MG63 (cell line): ENCODE measurements at places on chromosomes 5 and 9.

- no peak for DNase-seq
Observed at GRCh38 chr9:93155716-93156474, 21.8 kb upstream of the NINJ1 start.

- no peak for DNase-seq
Observed at GRCh38 chr5:38297830-38298608, 39.7 kb downstream of the EGFLAM start.

- no peak for DNase-seq
Observed at GRCh38 chr5:3351581-3352442, 243.8 kb upstream of the IRX1 start.

DNA sequence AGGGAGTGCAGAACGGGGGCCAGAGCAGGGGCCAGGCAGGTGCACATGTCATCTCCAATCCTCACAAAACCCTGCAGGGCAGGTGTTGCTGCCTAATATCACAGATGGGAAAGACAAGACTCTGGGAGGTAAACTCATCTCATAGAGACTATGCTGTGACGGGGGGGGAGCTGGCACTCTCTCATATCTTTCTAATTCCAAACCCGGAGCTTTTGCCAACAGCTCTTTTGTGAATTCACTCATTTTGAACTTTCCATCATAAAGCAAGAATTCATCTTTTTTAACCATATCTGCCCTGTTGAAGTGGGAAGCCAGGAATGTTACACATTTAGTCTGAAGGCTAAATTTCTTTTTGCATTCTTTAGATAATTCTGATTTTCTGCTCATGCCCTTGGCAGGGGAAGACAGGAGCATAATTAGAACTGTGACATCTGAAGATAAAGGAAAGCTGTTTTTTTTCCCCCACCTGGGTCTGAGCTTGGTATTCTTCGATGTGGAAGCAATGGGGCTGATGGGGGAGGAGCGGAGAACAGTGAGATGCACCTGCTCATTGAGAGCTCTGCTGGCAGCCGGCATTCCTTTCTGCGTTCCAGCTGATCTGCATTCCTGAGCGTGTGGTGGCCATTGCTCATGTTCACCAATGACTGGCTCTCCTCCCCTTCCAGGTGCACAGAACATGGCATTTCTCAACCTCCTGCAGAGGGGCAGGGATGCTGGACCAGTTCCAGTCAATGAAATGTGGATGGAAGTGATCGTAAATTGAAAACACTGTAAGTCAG is 159.2 kb downstream of the NSG2 start:
- no peak for DNase-seq

- no peak for DNase-seq
Observed at GRCh38 chr5:100762995-100763394, 140.1 kb downstream of the ST8SIA4 start.

DNA sequence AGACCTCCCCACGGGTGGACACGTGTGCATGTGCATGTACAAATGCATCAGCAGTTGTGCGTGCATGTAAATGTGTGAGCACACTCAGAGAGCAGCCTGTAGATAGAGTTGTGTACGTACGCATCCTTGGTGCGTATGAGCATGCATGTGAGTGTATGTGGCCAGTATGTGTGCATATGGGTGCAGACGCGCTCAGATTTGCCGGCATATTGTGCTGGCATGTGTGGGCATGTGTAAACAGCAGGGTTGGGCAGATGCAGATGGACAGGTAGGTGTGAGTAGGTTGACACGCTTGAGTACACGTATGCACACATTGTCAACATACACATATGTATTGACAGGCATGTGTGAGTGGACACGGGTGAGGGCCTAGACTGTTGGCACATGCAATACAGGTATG is 56.5 kb downstream of the LMX1B start:
- no peak for DNase-seq

DNA sequence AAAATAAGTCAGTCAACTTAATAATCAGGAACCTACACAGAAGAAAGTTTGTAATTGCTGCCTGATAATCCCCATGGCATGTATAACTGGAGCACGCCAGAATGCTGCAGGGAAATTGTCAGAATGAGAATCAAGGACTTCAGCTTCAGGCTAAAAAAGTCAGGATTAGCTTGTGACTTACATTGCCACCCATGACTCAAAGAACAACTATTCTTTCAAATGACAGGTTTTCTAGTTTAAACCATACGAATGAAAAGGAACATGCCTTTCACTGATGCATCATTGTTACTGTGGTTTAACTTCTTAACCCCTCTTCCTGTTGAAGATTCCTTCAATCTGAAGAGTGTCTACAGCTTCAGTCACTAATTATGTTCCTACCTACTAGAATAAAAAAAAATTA is 112.4 kb downstream of the ISL1 start:
- no peak for DNase-seq

DNA sequence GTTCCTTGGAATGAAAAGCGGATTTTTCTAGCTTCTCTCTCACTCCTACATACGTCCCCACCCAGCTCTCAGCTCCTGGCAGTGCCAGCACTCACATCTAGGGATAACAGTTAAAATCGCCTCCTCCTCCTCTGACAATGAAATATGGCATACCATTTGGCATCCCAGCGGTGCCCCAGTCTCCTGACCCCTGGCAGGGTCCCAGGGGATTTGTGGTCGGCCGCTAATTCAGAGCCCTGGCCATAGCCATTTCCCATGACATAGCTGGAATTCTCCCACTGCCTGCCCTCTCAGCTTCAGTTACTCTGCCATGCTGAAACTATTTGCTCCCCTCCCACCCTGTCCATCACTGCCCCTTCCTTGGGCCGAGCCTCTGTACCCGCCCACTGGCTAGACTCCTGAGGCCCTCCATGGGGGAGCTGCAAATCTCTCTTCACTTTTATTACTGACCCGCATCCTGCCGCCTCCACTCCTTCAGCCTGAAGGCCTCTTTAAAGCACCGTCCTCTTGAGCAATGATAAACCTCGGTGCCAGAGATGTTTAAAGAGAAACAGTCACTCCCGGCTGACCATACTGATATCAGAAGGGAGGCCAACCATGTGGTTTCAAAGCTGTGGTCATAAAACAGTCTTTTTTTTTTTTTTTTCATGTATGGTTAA is 139.8 kb downstream of the SLIT3 start:
- peak; percentile 100 for DNase-seq

DNA sequence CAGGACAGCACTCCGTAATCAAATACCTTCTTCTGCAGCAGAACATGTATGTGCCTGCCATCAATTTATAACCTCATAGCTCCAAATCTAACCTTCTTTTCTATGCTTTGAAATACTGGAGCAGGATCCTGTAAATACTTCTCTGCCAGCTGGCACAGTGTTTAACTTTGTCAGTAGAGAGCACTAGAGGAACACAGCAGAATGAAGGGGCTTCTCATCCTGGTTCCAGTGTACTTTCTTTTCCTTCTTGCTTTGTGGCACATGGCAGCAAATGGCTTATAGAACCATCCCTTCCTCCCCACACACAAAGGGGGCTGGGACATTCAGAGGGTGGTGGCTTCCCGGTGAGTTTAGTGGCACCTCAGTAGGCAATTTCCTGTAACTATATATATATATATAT is 3.8 kb upstream of the FBXW11 start:
- DNase-seq: no peak

DNA sequence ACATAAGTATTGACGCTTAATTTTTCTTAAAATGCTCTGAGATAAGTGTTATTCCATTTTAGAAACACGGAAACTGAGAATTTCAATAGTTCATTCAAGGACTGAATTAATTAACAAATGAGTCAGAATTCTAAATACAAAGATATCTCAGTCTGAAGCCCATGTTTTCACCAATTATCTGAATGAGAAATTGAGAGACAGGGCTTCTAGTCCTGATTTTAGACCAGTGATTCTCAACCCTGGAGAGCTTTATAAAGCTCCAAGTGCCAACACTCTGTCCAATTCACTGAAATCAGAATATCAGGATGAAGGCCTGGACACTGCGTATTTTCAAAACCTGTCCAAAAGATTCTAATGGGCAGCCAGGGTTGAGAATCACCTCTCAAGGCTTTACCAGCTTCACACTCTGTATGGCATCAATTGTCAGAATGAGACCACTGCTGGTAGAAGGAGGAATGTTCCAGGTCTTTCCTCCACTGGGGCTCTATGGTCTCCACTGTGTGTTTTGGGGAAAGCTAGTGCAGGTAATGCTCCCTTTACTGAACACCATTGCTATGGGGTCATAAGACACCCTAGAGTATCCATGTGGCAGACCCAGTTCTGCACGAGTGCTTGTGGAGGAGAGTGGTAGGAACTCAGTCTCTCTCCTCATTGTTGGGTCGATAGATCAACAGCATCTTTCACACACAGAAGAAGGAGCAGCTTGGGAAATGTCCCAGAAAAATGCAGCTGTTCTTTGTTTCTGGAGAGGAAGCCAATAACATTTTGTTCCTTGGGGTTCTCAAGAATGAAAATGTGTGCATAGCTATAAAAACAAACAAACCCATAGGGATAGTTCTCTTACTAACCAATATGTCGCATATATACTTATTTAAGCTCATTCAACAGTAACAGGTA is 99.7 kb upstream of the OSMR start:
- DNase-seq: no peak

DNA sequence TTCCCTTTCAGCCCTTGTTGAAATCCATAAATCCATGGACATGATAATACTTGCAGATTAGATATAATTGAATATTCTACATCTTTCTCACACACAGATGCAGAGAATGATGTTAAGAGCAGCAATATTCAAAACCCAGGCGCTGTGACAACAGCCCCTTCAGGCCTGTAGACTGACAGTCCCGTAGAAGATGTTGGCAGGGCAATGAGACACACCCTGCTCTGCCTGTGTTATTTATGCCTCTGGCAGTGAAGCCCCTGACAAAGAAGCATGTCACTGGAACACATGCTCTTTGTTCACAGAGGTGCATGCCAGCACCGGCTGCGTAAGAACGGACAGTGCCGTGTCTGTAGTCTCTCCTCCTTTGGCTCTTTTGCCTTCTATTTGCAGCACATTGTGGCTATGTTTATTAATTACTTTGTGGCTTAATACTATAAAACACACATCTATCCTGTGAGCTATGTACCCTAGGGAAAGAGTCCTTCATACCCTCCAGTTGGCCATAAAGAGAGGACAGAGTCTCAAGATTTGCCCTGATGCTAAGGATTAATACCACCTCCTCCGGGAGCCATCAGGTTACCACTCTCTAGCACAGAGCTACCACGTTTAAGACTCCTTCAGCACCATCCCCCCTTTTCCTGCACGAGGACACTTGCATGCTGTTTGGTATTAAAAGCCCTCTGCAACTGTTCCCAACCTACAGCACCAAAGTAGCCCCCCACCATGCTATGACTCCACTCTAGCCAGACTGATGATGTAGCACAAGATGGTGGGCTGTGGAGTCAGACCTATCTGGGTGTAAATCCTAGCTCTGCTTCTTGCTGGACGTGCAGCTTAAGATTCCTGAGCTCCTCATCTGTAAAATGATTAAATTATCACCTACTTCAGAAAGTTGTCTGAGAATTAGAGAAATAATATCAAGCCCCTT is 2.0 kb upstream of the ANP32B start:
- DNase-seq: peak; percentile 62

GRCh38 chr5:122427621-122428020 is 115.6 kb downstream of the SNCAIP start:
- no peak for DNase-seq

GRCh38 chr5:134070725-134071613 is 43.5 kb upstream of the TCF7 start:
- DNase-seq: peak; percentile 27

DNA sequence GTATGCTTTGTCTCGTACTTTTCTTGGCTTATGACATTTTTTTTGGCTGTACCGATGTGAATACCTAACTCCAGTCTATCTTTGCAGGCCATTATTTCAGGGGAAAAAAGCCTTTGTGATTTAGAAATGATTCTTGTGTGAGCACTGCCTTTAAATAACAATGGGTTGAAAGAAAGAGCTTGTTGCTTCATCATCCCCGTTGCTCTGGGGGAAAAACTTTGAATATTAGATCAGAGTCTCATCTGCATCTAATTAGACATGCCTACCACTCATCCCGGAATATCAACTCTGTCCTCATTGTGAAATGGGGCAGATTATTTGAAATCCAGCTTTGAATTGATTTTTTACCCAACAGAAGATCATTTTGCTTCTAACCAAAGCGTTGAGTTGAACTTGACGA is 13.5 kb downstream of the CXCL14 start:
- DNase-seq: no peak

DNA sequence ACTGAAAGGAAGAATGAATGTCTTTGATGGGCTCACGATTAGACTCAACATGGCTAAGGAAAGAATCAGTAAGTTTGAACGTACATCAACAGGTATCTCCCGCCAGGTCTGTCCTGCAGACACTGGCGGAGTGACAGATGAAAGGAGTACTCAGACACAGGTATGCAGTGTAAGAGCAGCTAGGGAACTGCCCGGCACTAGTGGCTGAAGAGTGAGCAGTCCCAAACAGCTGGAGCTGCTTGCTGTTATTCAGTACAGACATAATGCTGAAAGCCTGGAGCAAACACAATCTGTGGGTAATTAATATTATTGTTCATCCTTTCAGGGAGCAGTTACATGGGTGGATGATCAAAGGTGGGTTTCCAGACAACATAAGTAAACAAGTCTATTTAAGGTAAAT is 835.5 kb downstream of the TLE4 start:
- DNase-seq: no peak

DNA sequence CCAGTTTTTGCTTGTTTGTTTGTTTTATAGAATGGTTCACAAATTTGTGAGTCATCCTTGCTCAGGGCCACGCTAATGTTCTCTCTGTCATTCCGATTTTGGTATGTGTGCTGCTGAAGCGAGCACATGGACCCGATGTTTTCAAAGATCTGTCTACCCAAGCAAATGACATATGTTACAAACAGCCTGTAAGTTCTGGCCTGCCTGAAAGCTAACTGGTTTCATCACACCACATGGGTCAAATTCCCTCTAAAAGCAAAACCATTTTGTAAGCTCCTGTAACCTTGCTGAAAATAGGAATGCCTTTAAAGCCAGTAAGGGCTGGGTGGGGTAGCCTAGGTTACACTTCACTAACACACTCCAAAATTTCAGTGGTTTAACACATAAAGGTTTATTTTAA is 25.4 kb downstream of the DMRT3 start:
- no peak for DNase-seq

GRCh38 chr5:110239786-110240185 is 486.7 kb downstream of the TMEM232 start:
- no peak for DNase-seq

- no peak for DNase-seq
Observed at GRCh38 chr5:179816401-179816795, 4.3 kb upstream of the SQSTM1 start.

- DNase-seq: no peak
Observed at GRCh38 chr5:147290261-147290660, 55.4 kb downstream of the STK32A start.
